NCI-H2081 (cell line): ENCODE measurements at places on chromosomes 16 and 17.

DNA sequence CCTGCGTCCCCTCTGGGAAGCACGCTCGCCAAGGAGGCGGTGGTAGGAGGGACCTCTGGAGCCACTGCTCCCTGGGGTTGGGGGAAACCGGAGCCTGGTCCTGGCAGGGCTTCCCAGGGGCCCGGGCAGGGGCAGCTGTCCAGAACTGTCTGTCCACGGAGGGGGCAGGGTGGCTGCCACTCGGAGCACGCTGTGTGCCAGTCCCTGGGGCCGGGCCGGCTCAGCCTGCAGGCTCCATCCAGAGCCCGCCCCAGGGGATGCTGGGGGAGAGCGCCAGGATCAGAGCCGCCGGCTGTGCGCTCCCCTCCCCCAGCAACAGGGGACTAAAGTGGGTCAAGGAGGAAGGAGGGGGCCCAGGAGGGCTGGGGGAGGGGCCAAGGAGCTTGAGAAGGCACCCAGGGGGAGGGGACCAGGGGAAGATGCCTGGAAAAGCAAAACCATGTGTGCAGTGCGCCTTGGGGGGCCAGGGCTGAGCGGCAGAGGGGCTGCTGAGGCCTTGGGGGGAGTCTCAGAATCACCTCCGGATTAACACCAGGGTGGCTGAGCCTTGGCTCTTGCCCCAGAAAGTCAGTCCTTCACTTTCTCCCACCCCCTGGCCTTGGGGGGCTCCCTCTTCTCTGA, 21.3 kb downstream of the ZNF423 start:
- no peak for DNase-seq

- DNase-seq, result no peak
These were observed 27.0 kb downstream of the CCR7 start for GRCh38 chr17:40538019-40538935.

DNA sequence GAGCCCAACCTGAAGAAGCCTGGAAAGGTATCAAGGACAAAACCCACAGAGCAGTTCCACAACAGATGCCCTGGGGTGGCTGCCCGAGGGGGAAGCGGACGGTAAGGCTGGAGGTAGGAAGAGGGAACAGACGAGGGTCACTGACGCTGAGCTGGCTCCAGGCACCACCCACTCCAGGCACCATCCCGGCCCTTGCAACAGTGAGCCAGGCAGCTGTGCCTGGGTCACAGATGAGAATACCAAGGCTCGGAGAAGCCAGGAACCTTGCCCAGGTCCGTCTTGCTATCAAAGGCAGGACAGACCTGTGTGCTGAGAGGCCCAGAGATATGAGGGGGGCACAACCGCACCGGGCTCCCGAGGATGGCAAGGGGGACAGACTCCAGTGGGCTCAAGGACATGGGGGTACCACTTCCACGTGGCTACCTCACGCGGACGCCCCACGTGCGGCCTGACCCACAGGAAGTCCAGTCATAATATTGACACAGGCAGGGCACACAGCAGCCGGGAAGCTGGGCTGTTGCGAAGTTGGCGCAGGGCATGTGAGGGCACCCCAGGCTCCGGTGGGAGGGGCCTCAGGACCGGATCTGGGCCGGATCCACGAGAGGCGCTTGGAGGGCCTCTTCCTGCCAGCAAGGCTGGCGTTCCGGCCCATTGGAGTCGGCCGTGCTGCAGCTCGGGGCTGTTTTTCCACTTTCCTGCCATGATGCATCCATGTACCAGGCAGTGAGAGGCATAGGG, 29.9 kb downstream of the PEMT start:
- no peak for DNase-seq

- DNase-seq, result no peak
These were observed 8.4 kb upstream of the CA4 start for GRCh38 chr17:60141111-60142018.

DNA sequence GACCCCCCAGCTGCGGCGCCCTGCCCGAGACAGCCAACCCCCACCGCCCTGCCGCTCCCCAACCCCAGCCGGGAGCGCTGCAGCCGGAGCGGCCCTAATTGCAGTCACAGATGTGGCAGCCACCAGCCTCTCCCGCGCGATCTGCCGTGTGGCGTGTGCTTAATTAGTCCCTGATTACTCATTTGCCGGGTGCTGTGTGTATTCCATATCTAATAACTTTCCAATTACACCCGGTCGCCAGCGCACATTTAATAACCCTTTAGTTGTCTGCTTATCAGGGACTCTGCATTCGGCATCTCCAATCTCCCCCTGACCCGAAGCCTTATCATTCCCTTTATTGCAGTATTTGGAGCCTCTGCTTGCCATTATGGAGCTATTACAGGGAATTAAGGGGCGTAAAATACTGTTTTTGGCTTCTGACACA, 236.7 kb upstream of the CIBAR2 start:
- DNase-seq, result peak; percentile 32
